DND-41 (cell line): ENCODE measurements at places on chromosomes 6 and 20.

- DNase-seq = no peak
Observed at GRCh38 chr6:26360451-26361416, 4.3 kb upstream of the BTN3A2 start.

- DNase-seq = no peak
Observed at GRCh38 chr6:84785671-84786070, 21.3 kb upstream of the TBX18 start.

DNA sequence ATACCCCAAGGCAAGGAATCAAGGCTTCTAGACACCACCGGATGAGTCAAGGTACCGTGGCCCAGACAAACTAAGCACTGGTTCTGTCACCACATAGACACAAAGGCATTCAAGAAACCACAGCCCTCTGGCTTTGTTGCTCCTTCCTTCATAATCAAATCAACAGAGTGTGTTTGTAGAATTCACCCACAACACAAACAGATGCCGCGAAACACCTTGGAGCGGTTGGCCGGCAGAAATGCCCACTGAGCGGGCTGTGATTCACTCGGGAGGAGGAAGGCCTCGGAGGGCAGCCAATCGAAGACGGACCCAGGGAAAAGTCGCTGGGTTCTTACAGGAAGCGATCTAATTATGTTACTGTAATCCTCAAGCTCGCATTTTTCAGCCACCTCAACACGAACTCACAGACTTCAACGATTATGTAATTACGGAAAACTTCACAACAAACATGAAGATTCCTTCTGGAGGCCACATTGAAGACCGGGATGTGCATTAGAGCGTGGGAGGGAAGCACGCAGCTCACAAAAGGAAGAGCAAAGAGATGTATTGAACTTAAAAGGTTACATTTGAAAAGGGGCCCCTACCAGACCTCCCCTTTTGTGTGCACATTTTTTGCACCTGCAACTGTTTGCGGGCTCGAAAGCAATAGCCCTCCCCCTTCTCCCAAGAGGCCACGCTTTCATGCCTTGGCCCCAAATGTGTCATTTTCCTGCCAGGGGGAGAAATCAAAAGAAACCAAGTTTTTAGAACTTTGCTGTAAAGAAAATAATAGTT lies 184.7 kb upstream of the PREP start:
- peak; percentile 91 for DNase-seq

GRCh38 chr20:60116128-60116909 lies 158.1 kb downstream of the CDH26 start:
- DNase-seq = no peak

- DNase-seq = peak; percentile 48
Observed at GRCh38 chr6:42984924-42985475, 630 bp downstream of the PPP2R5D start.

GRCh38 chr6:26089272-26089671 lies 2.0 kb downstream of the HFE start:
- no peak for DNase-seq

DNA sequence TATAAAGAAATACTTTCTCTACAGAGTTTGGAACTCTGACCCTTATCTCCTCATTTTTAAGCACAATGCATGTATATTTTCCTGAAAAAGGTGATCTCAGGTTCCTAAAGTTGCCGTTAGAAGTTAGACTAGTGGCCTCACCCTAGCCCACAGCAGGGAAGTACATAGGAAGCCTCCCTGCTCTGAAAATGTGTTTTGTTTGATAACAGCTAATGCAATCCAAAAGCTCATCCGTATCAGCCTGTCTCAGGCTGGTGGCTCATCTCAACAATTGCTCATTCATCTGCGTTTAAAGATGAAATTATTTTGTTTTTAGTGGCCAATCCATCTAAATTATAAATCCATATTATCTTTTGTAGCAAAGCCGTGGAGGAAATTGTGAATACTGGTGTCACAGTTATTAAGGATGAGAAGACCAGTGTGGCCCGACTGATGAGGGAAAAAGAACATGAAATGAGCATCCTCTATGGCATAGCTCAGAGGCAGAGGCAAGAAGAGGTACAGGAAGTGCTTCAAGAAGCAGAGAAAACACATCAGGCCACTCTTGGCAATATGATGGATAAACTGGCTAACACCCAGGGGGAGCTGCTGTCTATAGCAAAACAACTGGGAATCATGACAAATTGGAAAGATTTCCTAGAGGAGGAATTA lies 20.1 kb downstream of the C6orf163 start:
- no peak for DNase-seq

GRCh38 chr20:57491373-57491772 lies 33.6 kb downstream of the CTCFL start:
- DNase-seq = no peak

- no peak for DNase-seq
Observed at GRCh38 chr20:36717657-36718056, 28.2 kb downstream of the NDRG3 start.

- no peak for DNase-seq
Observed at GRCh38 chr6:2477250-2477649, 231.8 kb upstream of the GMDS start.

- DNase-seq = no peak
Observed at GRCh38 chr6:170029416-170030283, 261.2 kb downstream of the DLL1 start.

GRCh38 chr20:33475381-33476152 lies 14.3 kb upstream of the CBFA2T2 start:
- DNase-seq = no peak

GRCh38 chr6:44779130-44779826 lies 391.8 kb downstream of the CDC5L start:
- no peak for DNase-seq
